ENCODE measurements at places on chromosomes 6 and 20.

DNA sequence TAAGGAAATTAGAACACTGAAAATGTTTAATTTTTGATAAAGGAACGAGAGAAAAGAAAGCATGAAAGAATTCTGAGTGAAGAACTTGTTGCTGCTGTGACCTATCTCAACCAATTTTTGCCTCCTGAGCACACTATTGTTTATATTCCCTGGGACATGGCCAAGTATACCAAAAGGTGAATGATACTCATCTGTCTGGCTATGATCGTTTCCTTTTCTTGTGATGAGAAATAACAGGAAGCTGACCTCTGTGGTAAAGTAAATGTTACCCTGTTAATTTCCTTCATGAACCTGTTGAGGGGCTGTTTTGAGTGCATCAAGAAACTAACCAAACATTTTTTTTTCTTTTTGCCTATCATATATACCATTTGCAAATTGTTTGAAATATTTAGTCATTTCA lies 69.1 kb downstream of the FIG4 start:
- peak; percentile 78 for DNase-seq

DNA sequence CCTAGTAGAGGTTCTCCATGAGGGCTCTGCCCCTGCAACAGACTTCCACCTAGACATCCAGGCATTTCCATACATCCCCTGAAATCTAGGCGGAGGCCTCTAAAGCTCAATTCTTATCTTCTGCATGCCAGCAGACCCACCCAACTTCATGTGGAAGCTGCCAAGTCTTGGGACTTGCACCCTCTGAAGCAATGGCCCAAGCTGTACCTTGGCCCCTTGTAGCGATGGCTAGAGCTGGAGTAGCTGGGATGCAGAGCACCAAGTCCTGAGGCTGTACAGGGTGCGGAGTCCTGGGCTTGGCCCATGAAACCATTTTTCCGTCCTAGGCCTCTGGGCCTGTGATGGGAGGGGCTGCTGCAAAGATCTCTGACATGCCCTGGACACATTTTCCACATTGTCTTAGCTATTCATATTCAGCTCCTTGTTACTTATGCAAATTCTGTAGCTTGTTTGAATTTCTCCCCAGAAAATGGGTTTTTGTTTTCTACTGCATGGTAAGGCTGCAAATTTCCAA lies 17.4 kb upstream of the ELOVL5 start:
- DNase-seq, result no peak

DNA sequence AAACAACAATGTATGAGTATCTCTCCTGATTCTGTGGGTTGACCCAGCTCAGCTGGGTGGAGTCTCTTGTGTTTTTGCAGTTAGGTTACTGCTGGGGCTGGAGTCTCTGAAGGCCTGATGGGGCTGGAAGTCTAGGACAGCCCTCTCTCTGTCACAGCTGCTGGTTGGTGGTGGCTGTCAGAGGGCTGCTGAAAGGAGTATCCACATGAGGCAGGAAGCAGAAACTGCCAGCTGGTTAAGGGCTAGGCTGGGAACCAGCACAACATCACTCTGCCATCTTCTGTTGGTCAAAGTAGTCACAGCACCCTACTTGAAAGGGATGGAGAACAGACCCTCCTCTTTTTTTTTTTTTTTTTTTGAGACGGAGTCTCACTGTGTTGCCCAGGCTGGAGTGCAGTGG lies 10.0 kb upstream of the PACSIN1 start:
- no peak for DNase-seq

DNA sequence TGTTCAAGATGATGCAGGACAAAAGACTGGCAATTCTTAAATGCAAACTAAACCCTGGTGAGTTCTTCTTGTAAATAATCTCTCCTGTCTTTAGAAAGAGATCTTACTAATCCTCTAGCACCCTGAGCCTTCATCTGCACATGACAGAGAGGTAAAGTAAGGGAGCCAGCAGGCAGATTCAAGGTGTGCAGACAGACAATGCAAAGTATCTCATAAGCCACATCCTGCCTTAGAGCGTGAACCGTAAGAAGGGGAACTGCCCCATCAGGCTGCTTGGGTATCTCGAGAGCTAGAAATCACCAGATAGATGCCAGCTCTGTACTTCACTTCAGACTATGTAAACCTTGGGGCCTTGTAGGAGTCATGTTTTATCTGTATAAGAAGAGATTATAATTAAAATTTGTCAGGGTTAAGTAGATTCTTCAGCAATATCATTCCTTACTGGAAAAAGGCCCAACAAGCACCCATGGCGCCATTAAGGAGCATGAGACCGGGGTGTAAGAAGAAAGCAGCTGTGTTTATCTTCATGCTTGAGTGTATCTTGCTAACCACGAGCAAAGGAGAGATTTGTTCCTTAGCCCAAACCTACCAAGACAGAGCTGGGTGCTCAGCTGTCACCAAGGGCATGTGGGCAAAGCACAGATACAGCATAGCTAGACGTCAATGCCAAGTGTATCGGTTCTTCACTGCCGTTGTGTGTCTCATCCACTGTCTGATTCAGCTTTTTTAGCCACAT lies 24.4 kb downstream of the CNR1 start:
- no peak for DNase-seq

- DNase-seq, result no peak
These were observed 194.9 kb downstream of the PACRG start for GRCh38 chr6:162922563-162923166.

- DNase-seq, result no peak
These were observed 146.6 kb downstream of the SOBP start for GRCh38 chr6:107636486-107636885.

DNA sequence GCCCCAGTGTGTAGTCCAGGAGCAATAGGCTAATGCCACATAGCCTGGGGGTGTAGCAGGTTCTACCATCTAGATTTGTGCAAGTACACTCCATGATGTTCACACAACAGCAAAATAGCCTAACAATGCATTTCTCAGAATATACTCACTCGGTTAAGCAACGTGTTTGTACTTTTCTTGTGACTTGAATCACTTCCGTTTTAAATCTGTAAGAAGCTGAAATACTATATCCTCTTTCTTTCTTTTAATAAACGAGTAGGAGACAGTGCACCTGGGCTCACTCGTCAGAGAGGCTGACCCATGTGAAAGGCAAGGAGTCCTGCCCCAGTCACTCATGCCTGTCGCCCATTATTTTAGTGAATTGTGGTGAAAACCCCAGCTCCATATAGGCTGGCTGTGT lies 201.6 kb downstream of the FOXA2 start:
- no peak for DNase-seq

GRCh38 chr6:69816026-69816425 lies 19.2 kb upstream of the LMBRD1 start:
- no peak for DNase-seq

- no peak for DNase-seq
These were observed 119.7 kb upstream of the ZFP64 start for GRCh38 chr20:52311209-52311794.

DNA sequence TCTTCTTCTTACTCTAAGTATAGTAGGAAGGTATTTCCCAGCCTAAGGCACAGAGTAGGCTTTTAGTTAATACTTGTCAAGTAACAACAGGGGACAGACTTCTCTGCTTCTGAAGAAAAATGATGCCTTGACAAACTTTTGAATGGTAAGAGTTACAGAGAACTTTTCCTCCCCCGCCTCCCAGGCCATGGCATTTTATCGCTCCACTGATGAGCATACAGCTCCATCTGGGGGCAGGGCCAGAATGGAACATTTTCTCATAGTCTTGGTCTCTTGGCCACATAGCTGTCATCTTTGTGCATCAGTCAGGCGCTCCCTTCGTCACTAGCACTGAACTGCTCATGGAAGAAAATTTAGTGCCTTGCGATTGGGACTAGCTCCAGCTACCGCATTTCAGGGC lies 1066.8 kb upstream of the CITED2 start:
- DNase-seq, result peak; percentile 75

GRCh38 chr20:1306316-1307135 lies 22.4 kb downstream of the SDCBP2 start:
- no peak for DNase-seq

DNA sequence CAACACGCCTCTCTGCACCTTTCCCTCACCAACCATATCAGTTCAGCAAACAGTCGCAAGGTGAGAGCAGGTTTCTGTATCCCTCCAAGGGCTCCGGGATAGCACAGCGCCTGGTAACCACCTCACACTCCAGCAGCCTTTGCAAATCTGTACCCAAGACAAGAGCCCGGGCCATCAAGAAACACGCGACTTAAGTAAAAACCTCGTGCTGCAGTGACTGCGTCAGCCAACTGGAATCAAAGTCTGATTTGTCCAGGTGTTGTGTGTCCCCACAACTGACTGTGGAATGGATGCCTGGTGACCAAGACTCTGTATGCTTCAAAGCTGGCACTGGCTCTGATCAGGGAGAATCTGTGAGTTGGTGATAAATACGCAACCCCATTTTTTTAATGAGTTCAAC lies 74.1 kb downstream of the NINL start:
- no peak for DNase-seq

- DNase-seq, result no peak
These were observed 250.7 kb upstream of the JARID2 start for GRCh38 chr6:14995208-14995607.

- no peak for DNase-seq
These were observed 92.3 kb upstream of the FUT9 start for GRCh38 chr6:95923518-95923917.

- DNase-seq, result no peak
These were observed 48.1 kb downstream of the CHMP4B start for GRCh38 chr20:33859157-33859695.

- DNase-seq, result peak; percentile 52
These were observed 69.6 kb downstream of the SSR1 start for GRCh38 chr6:7243179-7243981.

GRCh38 chr6:44223319-44224028 lies at the start of gene SLC29A1:
SLC29A1 (plus strand) TSS chr6:44223595; CDS start chr6:44227314, 3,719 bp downstream.
- DNase-seq, result peak; percentile 78

DNA sequence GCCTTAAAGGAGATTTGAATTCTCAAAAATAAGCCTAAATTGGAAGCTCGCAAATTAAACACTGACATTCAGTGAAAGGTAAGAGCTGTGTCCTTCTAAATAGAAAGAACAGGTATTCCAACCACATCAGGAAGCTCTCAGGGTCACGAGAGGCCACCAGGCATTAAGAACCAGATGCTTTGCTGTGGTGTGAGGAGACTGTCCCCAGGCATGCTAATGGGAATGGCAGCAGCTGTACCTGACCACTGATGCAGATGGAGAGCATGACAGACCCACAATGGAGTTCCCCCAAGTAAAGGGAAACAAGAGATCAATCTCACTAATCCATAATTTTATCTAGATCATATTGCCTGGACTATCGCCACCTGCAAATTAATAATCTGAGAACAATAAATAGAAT lies 658.9 kb upstream of the NOX3 start:
- no peak for DNase-seq

GRCh38 chr6:158774717-158775449 lies 44.3 kb downstream of the EZR start:
- no peak for DNase-seq

DNA sequence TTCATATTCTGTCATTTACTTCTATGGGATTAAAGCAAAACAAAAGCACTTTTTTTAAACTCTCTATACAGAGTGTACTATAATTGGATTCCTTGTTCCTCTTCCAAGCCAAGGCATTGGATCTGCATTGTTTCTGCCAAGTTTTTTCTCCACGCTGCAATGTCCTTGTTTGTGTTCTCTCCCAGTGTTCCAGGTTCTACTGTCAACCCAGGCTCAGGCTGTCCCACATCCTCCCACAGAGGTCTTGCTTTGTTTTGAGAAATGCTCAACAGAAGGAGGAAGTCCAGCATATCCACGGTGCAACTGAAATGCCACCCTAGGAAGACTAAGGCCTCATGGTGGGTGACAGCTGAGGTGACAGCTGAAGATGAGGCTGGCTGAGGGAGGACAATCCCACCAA lies 287.1 kb upstream of the PRDM1 start:
- DNase-seq, result no peak

GRCh38 chr6:159541296-159541695 lies 151.7 kb downstream of the SOD2 start:
- no peak for DNase-seq

DNA sequence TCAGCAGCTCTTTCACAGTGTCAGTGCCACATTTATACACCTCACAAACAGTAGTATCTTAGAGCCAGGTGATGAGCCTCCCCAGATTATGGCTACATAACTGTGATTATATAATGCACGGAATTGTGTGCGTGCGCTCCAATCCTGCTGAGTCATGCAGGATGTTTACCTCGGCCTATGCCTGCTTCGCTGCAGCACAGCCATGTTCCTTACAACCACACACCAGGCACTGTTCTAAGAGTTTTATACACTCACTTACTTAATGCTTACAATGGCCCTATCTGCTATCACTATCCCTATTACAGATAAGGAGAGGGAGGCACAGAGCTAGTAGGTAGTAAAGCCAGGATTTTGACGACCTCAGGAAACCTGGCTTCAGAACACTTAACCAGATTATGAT lies 7.3 kb downstream of the ZKSCAN3 start:
- no peak for DNase-seq

DNA sequence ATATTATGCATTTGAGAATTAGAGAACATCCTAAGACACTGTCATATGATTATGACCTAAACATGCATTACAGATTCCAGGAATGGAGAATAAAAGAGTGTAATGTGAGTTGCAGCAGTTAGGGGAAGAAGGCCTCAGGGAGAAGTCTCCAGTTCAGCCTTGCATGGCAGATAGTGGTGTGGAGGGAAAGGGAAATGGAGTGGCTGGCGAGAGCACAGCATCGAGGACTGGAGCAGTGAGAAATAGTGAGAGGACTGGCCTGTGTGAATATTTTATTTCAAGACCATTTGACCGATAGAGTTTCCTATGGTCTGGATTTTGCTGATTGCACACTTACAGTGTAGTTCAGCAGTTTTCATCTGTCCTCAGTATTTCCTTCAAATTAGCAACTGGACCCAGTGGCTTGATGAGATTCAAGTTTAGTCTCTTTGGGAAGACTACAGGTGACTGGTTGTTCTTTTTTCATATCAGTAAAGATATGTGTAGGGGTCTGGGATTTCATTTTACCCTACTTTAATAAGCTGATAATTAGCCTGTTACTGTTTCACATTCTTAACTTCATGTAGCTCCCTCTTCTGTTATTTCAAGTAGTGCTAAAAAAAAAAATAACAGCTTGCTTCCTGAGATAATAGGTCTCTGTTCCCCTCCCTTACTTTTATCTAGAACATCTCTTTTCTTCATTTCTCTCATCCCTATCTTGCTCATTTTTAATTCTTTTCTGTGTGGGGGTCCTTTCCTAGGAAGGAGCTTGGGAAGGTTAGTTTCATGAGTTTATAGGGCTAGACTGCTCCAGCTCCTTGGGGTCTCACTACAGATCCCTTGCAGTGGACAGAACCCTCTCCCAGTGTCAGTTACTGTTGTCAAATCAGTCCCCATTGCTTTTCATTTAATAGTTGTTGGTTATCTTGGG lies 27.9 kb downstream of the BLTP3A start:
- DNase-seq, result no peak

DNA sequence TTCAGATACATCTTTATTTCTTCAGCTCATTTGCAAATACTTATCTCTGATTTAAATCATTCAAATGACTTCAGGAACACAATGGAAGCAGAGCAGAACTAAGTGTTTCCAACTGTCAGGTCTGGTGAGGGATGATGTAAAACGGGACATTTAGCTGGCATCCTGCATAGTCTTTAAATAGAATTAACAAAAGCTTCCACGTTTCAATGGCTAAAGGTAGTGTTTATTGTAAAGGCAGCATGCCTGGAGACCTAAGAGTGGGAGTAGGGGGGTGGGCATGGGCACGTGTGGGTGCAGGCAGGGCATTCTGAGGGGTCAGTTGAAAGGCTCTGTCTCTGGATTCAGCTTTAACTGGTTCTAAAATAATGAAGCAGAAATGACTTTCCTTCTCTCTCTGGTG lies 174.9 kb downstream of the PLCB1 start:
- no peak for DNase-seq

All from dermis microvascular lymphatic vessel endothelial cell (primary cell).